Substantia nigra (tissue), 51 donors: ENCODE measurements at places on chromosomes 13 and 19.

GRCh38 chr19:40596608-40597328 is 4.4 kb upstream of the LTBP4 start:
- peak; percentile 16 for DNase-seq

DNA sequence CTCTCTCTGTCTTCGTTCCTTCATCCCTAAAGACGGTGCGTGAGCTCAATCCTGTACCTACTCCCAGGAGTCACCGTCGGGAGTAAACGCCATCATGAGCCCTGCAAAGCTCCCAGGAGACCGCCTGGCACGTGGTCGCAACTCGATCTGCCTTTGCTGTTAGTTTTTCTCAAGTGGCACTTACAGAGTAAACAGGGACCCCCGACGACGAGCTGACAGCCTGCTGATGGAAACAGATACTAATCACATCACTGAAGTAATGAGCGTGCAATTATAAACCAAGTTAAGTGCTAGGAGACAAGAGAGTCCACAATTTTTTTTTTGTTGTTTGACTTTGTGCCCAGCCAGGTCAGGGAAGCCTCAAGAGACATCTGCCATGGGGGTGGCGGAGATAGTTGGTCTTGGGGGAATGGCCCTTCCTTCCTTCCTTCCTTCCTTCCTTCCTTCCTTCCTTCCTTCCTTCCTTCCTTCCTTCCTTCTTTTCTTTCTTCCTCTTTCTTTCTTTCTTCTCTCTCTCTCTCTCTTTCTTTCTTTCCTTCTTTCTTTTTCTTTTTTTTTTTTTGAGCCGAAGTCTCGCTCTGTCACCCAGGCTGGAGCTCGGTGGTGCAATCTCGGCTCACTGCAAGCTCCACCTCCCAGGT is 23.6 kb downstream of the CACNG6 start:
- no peak for DNase-seq

DNA sequence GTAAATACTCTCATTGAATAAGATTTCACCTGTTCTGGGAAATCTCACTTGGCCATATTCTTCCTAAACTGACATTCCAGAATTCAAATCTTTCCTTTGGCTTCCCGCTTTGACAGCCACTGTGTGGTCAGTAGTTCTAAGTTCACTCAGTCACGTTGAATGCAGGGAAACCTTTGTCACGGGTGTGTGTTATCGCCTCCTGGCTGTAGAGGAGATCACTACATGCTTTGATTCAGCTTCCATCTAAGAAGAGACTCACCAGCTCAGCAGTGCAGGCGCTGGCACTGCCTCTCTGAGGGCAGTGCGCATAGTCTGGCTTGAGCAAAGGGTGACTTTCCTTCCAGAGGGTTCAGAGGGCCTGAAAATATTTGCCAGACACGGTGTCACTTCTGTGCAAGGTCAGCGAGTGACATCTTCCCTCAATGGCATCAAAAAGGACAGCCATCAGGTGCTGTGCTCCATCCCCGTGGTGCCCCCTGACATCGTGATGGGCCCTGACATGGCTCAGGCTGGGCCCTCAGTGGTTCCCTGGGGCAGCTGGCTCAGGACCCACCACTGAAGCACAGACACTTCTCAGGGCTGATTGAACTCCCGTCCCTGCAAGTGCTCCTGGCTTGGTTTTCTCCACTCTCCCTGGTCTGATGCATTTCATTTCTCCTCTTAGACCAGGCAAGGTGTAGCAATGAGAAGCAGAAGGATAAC is 635.4 kb upstream of the ARGLU1 start:
- no peak for DNase-seq

DNA sequence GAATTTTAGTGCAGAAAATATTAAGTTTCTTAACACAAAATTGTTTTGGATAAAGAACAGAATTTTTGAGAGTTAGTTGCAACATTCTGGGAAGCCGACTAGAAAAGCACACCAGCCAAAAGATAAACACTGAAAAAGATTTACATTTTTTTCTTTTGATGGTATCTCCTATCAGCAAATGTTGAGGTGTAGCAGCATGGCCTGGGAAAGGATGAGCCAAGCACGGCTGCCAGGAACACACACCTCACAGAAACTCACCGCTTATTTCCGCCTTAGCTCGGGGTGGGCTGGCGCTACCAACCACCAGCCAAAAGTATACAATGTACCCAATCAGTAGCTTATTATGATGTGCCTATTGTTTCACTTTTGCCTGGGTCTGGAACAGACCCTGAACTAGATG is 134.7 kb downstream of the MIPEP start:
- no peak for DNase-seq

GRCh38 chr19:49472936-49473335 is 1.1 kb upstream of the FLT3LG start:
- DNase-seq: no peak

DNA sequence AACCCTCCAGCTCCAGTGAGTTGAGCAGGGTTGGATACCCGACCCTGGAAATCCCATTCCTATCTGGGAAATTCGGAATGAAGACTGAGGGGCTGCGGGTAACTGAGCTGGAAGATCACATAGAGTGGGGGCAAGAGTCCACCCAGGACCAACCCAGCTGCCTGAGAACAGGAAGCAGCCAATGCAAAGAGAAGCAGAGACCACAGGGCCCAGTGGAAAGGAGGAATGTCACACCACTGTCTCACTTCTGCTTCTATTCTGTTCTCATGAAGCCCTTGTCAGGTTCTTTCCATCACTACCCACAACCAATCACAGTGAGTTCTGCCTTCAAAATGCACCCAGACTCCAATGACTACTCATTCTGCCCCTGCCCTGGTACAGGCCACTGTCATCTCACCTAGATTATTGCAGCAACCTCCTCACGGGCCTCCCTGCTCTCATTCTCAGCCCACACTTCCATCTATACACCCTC is 15.3 kb downstream of the DYRK1B start:
- DNase-seq: no peak

GRCh38 chr13:42219876-42220275 is 52.1 kb upstream of the AKAP11 start:
- DNase-seq: no peak

DNA sequence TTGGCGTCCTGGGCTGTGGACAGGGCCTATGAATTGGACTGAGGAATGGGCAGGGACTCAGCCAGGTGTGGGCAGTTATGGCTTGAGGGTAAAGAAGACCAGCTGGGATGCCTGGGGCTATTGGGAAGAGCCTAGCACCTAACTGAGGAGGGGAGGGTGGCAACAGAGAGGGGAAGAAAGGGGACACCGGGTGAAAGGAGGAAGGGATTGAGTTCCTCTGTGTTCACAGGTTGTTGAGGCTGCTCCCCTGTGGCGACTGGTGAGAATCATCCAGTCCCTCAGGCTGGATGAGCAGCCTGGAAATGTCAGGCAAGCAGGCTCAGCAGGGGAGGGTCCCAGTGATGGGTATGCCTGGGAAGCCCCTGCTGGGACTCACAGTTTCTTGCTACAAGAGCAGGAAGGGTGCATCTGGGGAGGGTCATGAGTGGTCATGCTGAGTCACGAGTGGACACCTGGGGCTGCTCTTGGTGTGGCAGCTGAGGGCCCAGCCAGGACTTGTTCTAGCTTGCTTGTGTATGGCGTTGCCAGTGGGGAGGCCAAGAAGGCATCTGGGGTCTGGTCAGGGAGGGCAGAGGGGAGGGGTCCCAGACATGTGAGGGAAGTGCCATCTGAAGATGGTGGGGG is 1.4 kb downstream of the ZNF324 start:
- DNase-seq: no peak

GRCh38 chr13:43089912-43090498 is 66.6 kb downstream of the DNAJC15 start:
- DNase-seq: no peak

- no peak for DNase-seq
Observed at GRCh38 chr13:110262508-110263291, 44.3 kb downstream of the COL4A1 start.

- DNase-seq: no peak
Observed at GRCh38 chr19:13856497-13856896, 20.4 kb upstream of the NANOS3 start.

GRCh38 chr13:94303644-94304174 is 175.8 kb downstream of the DCT start:
- DNase-seq: no peak

DNA sequence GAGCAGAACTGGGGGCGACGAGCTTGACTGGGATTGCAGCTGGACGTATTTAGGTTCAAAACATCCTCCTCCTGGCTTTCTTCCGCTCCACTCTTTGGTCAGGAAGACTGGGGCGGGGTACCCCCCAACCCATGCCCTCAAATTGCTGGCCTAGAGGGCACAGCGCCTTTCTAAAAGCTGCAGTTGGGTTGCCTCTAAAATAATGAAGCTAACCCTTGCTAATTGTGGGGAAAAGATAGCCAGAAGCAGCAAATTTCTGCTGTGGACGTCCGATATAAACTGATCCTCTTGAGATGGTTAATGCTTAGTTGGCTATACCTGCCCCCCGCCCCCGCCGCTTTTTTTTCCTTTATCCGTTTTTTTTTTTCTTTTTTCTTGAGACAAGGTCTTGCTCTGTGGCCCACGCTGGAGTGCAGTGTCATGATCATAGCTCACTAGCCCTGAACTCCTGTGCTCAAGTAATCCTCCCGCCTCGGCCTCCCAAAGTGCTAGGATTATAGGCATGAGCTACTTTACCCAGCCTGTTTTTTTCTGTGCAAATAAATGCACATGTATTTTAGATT is 754 bp upstream of the CHERP start:
- no peak for DNase-seq

DNA sequence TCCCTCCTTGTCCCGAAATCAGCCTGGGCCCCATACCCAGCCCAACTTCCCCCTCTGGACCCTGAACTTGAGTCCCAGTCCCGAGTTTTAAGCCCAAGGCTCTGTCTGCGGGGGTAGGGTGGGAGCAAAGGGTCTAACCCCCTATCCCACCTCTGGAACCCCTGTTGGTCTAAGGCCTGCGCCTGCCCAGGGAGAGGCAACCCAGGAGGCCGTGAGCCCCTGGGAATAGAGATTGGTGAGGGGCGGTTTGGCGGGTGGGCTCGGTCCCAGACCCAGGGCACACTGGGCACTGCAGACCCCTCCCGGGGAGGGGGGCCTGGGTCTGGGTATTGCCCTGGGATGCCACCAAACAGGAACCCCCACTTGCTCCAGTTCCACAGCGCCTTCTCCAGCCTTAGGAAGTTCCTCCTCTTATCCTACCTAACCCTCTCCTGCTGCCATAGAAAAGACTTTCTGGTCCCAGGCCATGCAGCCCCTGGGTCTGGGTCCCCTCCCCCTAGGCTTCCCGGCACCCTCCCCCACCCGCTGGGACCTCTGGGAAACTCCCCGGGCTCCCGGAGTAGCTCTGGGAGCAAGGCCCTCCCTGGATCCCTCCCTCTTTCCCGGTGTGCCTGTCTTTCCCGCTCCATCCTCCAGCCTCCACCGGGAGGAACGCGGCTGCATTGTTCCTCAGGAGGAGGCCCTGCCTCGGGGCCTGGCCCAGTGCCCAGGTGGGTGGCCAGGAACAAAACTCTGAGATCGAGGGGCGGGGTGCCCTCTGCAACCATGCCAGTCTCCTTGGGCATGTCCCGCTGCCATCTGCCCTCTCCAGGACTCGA is 33.6 kb upstream of the NANOS3 start:
- peak; percentile 36 for DNase-seq

DNA sequence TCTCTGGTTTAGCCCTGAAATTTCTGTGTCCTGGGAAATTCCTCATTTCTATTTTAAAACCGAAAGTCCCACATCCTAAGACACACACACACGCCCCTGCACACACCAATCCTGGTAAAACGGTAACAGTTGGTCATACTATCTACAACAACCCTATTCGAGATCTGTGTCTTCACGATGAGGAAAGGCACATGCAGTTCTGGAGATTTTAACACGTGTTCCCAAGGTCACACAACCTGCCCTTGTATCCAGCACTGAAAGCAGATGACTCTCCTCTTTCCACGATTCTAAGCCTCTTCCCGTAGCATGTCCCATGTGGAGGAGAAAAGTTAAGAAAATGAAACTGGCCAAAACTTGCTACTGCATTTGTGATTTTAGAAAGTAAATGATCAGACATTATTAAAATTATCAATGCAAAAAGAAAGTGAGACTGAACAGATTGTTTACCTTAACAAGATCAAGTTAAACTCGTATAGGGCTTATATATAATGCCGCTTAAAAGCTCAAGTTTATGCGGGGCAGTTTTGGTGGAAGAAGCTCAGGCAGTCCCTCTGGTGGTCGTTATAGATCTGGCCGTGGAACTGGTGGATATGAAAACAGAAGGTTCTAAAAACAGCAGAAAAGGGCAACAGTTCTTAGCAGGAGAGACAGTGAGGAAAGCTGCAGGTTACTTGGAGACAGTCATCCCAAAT is 32.7 kb downstream of the VSTM1 start:
- no peak for DNase-seq

DNA sequence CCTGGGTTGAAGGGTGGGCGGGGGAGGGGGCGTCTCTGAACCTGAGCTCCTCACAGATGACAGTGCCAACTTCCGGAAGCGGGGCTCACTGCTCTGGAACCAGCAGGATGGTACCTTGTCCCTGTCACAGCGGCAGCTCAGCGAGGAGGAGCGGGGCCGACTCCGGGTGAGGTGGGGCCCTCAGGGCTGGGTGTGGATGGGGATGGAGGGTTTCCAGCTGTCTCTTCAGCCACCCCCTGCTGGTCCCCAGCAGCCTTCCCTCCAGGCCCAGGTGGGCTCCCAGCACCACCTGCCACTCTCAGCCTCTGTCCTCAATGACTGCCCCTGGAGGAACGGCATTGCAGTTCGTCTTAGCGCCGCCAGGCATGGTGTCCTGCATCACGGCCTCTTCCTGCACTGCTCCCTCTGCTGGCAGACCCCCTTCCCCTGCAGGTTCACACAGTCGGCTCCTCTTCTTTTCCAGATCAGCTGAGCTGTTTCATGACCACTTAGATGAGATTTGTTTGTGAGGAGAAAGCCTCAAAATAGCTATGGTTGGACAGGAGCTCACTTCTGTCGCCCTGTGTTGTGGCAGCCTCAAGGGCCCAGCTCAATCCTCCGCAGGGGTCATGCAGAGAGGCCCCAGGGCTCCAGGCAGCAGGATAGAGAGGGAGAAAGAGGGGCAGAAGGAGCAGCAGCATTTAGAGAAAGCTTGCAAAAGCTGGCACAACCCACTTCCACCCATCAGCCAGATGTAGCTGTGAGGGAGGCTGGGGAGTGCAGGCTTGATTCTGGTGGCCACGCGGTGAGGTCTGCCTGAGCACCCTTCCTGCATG is 2.5 kb upstream of the GARIN5A start:
- no peak for DNase-seq

GRCh38 chr13:51420681-51421490 is 31.9 kb downstream of the INTS6 start:
- DNase-seq: no peak

DNA sequence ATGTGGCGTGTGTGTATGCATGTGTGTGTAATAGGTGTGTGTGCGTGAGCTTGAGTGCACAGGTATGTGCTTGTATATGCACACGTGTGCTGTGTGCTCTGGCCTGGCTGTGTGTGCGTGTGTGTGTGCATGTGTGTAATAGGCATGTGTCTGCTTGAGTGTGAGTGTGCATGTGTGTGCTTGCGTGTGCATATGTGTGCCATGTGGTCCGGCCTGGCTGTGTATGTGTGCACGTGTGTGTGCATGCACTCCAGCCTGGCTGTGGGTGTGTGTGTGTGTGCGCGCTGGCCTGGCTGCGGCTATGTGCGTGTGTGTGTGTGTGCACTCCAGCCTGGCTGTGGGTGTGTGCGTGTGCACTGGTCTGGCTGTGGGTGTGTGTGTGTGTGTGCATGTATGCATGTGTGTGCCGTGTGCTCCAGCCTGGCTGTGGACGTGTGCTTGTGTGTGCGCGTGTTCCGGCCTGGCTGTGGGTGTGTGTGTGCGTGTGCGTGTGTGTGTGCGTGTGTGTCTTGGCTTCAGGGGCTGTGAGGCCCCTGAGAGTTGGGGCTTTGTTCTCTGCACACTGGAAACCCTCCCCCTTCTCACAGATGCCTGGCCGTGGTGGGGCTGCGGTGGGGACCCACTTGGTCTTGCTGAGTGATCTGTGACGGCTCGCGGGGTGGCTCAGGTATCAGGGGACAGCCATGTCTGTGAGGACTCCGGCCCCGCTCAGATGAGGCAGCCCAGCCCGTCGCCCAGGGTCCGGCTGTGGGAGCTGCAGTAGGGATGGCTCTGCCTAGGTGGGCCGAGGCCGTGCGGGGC is 8.2 kb downstream of the SPPL2B start:
- DNase-seq: no peak
